ENCODE measurements at places on chromosomes 16 and 17. TPM values are rescaled to one million over a fixed set of nuclear protein-coding genes. Genes with fewer than 3 reads are reported as not detected.

- DNase-seq, result no peak
These were observed 31.4 kb upstream of the PMFBP1 start for GRCh38 chr16:72203401-72203800.

DNA sequence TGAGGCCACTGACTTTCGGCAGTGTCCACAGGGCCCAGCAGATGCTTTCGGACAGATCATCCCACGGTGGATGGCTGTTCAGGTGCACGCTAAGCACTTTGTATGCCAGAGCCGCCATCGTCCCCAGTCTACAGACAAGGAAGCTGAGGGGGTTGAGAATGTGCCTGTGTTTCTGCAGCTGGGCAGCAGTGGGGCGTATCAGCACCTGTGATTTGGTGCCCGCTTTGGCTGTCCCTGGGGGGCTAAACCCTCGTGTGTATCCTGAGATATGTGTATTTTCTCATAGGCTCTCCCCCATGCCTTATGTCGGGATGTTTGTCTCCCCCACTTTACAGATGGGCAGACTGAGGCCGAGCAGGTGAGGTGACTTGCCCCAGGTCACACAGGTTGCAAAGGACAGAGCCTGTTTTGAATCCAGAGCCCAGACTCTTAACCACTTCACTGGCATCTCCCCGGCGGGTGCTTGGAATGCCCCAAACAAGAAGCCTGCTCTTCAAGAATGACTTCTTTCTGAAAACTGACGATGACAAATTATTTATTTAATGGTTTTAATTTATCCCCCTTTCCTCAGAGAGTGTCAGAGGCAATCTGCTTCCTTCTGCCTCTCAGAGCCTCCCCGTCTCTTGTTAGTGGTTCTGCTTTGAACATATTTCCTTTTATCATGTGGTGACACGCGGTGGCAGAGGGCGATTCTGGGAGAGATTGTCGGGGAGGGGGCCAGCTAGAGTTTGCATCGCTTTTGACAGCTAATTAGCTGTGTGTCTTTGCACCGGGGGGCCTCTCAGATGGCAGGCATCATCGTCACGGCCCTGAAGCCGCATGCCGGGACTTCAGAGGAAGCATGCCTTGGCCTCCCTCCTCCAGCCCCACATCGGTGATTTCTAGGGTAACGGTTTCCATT lies 149.6 kb upstream of the CIBAR2 start:
- no peak for DNase-seq

DNA sequence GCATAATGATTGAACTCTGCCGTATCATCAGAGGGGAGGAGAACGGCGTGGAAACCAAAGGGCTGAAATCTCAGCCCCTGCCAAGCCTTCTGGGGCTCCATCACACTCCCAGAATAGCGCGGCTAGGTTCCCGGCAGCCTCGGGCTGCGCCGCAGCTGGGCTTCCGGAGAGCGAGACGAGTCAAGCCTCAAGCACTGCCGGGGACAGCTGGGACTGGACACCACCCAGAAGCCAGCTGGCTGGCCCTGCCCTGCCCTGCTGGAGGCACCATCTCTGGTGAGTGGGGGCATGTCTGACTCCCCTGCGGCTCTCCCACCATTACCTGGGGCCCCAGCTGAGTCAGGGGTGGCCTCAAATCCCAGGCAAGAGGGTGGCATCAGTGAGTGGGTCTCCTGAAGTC lies 7.2 kb upstream of the GPRC5C start:
- DNase-seq, result no peak

DNA sequence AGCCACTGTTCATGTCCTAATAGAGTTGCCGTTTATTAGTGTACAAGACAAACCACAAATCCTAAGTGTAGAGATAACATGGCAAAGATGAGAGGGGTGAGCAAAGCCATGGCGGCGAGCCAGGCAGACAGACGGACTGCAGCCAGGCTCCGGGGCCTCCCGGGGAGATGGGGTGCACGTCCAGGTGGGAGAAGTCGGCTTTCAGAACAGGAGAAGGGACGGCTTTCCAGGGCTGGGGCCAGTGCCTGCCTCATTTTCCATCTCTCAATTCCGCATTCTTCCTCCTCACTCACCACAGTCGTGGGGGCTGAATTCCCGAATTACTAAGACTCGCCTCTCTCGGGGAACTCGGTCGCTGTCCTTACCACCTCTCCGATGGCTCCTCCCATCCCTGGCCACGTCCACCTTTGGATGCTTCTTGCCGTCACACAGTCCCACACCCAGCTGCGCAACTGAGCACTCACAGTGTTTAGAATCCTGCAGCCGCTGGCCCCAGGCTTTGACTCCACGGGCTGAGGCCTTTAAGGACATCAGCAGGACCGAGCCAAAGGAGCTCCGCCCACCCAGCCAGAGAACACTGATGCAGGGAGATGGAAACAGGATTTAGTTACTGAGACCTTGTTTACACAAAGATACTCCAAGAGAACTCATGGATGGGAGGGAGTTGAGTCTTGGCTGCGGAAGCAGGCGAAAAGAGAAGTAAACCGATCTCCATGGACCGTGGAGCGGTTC lies 59.7 kb downstream of the RNF112 start:
- peak; percentile 39 for DNase-seq

- DNase-seq, result no peak
These were observed 11.4 kb downstream of the TBX21 start for GRCh38 chr17:47744168-47745036.

DNA sequence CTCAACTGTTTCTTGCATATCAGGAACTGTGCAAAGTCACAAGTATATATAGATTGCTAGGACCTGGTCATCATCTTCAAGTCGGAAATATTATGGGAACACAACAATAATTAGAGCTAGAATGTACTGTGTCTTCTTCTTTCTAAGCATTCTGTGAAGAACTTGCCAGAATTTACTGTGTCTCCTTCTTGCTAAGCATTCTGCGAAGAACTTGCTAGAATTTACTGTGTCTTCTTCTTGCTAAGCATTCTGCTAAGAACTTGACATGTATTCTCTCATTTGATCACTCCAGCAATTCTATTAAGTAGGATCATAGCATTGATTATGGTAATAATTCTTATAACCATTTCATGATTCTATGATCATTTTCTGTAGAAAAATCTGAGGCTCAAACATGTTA lies 231.7 kb downstream of the FOXL1 start:
- no peak for DNase-seq

- DNase-seq, result no peak
These were observed 28.0 kb downstream of the CUEDC1 start for GRCh38 chr17:57927048-57927723.

- DNase-seq, result no peak
These were observed 275.3 kb downstream of the PARN start for GRCh38 chr16:14354561-14355351.

DNA sequence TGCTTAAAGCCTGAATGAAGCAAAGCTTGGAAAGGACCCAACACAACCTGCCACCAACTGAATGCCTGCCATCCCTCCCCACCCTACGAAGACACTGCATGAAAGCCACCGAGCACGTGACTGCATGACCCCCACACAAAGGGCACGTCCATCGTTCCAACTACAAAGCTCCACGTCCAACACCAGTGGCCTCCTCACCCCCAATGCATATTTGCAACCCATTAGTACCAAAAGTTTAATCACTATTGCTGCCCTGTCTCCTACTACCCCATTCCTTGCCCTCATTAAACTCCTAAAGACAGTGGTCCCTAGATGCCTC lies 43.4 kb downstream of the ANKRD11 start:
- no peak for DNase-seq

WNT3 gene
- polyA plus RNA-seq, result 0.42 TPM

SHPK gene
- 7.4 TPM for polyA plus RNA-seq

STH gene
- polyA plus RNA-seq, result not detected

PKD1 gene
- 127 TPM for polyA plus RNA-seq

HOXB9 gene
- not detected for polyA plus RNA-seq

NPIPA8 gene
- polyA plus RNA-seq, result 27.9 TPM

Data from pancreas (tissue), 10 donors.